CD4-positive, alpha-beta T cell treated with Interferon gamma for 1 hour (primary cell): ENCODE measurements at places on chromosomes 7 and 10.

GRCh38 chr10:31120961-31121685 lies 89.5 kb upstream of the ZNF438 start:
- no peak for DNase-seq

- DNase-seq: no peak
Observed at GRCh38 chr7:46512891-46513413, 591.9 kb upstream of the IGFBP3 start.

DNA sequence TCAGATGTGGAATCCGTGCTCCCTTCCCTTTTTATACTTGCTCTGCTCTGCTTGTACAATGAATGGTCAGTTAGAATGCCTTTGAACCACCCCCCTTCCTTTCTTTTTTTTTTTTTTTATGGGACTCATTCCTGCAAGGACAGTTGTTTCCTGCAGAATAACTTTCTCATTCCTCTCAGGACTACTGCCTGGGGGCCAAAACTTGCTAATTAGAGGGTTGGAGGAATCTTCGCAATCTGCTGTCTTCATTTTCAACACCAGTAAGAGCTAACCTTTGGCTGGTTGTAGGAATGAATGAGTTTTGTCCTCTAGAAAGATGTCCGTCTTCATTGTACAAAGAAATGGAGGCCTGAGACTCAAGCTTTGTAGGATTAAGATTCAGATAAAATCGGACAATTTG lies 868.1 kb downstream of the LRMDA start:
- no peak for DNase-seq

DNA sequence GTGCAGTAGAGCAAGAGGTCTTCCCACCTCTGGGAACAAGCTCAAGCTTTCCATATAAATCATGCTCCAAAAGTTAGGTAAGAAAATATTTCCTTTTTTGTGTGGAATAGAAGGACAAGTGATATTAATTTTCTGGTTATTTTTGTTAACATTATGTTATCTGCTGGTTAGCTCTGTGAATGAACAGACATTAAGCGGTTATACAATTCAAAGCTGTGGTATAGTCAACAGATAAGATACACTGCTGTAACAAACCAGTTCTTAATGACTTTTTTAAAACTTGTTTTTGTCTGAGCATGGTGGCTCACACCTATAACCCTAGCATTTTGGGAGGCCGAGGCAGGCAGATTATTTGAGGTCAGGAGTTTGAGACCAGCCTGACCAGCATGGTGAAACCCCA lies 43.0 kb upstream of the PRKAR2B start:
- no peak for DNase-seq

DNA sequence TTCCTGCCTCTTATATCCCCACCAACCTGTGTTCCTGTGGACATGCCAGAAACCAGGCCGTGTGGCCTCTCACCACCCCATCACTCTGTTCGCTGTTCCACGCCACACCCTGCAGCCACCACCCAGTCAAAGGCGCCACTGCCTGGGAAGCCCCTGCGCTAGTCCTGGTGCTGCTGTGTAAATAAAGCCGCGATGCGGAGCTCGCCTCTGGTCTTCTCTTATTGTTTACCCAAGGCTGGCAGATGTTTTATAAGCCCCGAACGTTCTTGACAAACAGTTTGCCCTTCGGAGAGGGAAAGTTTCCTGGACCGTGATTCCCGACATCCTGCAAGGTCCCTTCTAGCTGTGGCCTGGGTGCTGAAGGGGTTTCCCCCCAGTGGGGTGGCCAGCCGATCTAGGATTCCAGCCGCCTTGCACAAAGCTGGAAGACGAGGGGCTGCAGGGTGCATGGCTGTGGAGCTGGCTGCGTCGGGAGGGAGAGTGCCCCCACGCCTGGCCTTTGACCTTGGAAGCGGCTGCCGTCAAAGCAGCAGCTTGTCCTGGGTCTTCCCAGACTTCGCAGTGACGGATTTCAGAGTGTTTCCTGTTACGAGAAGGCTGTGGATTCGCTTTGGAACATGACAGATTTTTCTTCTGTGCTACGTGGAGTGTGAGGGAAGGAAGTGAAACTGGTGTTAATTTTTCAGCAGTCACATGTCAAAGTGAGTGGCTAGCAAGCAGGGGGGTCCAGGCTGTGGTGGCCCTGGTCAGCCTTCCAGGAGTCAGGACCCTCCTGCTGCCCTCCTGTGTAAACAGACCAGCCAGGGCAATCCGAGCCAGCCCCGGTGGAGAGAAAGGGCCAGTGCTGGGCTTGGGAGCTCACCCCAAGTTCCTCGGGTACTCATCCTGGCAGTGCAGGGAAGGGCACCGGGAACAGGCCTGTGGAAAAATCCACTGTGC lies 61.6 kb downstream of the LHPP start:
- DNase-seq: peak; percentile 13

DNA sequence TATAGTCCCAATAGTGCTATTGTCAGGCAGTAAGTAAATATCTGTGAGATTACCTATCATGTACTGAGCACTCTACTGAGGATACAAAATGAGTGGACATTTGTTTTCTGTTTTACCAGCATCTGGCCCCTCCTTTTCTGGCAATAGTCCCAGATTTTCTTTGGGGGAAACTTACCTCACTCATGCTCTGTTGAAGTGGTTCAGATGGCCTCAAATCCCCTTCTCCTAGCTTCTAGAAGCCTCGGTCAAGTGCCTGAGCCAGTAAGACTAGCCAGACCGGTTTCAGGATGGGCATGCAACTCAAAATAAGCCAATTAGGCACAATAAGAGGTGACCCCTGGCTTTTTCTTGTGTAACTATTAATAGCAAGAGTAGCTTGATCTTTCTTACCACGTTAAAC lies 19.7 kb downstream of the TRDMT1 start:
- no peak for DNase-seq
